ENCODE measurements at places on chromosomes 3 and 15.

DNA sequence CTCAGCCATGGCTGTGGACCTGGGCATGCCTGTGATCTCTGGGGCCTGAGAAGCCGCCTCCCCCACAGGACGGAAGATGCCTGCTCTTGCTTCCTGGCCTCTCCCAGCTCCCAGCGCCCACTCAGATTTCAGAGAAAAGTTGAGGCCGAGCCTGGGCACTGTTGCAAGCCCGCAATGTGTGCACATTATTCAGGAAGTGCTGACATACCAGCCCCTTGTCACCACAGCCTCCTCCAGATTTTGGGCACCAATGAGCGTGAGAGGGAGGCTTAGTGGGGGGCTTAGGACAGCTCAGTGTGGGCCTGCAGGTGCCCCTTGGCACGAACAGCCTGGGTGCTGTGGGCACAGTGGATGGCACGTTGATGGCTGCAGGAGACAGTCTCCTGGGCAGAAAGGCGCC, 1400.9 kb upstream of the ALCAM start:
- DNase-seq: no peak

GRCh38 chr15:95486224-95486623, 844.3 kb upstream of the NR2F2 start:
- no peak for DNase-seq

DNA sequence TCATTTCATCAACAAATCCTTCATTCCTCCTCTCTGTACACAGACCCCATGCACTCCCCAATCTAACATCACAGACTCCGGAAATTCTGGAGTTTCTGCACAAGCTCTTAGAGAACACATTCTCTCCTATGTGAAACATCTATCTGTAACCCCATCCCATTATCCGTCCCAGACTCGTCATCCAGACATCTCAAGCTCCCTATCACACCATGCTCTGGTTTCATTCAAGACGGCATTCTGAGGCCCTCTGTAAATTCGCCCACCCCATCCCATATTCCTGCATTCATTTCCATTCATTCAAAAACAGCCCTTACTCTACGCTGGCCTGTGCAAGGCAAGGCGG, 575 bp downstream of the LEO1 start:
- DNase-seq: no peak

DNA sequence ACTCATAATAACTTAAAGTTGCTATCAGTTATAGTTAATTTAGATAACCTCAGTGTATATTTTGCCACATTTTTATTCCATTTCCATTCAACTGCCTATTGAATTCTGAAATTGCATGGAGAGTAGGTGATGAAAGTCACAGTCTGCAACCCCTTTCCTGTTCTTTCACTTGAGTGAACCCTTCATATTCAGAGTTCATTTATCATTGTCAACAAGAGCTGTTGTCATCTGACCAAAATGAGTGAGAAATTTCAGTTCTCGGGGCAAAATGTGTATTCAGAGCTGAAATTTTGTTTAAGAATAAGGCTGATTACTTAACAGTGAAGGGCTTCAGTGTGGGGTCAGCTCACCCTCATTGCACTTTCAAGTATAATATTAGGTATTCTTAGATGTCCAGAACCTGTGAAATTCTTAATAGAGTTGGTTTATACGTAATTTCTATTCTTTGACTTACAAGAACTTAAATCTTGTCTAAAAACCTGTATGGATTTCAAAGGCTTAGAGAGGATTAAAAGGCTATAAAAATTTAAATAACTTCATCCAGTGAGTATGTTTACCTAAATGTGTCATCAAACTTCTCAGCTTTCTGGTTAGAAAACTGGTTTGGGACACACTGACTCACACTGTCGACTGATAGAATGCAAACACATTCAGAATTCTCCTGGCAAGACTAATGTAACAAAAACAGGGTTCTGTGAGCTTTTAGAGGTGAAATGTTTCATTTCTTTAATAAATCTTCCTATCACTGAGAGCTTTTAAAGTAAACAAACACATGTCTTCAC, 92.2 kb downstream of the CMSS1 start:
- DNase-seq: no peak

GRCh38 chr3:111601810-111602209, 6.7 kb upstream of the ZBED2 start:
- DNase-seq: no peak

DNA sequence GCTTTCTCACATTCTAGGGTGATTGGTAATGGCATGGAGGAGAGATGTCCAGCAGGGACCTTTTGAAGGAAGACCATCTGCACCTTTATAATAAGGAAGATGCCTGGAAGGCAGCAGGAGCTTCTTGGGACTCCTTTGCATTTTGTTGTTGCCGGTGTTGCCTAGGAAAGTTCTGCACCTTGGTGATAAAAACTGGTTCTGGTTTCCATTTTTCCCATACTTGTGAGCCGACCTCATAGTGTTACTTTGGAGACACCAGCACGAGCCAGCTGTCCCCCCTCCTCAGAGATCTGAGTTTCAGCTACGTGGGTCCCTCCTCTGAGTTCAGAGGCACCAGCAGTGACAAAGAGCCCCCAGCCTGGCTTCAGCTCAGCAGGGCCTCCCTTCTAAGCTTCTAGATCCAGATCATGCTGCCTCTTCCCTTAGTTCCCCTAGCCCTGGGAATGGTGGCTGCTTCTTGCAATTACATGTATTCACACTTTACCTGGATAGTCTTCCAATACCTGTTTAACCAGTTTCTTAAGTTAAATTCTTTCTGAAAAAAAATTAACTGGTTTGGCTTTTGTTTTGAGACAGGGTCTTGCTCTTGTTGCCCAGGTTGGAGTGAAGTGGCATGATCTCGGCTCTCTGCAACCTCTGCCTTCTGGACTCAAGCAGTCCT, 18.0 kb upstream of the FSTL1 start:
- DNase-seq: no peak

- no peak for DNase-seq
Observed at GRCh38 chr3:89656388-89656787, 549.0 kb downstream of the EPHA3 start.

- no peak for DNase-seq
Observed at GRCh38 chr3:56375654-56376053, 92.6 kb downstream of the ERC2 start.

- DNase-seq: peak; percentile 4
Observed at GRCh38 chr3:34683851-34684250, 885.4 kb downstream of the PDCD6IP start.

DNA sequence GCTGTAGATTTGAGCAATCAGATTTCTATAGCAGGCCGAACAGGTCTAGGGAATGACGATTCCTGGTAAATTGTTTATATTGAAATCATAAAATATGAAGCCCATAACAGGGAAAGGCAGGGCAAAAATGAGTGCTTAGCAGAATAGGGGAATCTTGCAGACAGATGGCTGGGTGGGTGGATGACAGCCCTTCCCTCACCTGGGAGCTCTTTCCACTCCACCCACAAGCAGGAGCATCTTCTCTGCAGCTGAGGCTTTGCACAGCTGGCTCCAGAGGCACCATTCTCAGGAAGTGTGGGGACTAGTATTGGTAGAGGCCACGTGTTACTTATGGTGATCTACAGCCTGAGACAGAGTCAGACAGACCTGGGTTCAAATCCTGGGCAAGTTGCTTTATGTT, 55.9 kb upstream of the SYN2 start:
- DNase-seq: peak; percentile 32

DNA sequence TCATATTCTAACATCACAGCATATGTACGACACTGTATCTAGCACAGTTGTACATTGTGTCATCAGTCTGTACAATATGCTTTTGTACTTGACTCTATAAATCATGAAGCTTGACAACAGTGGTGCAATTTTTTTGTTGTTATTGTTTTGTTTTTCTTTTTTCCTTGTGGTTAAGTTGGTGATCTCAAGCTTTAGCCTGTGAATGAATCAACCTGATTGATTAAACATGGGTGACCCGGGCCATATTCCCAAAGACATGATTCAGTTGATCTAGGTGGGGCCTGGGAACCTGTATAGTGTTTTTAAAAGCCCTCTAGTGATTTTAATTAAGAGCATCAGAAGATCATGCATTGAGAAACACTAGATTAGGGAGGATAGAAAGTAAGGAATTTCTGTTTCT, 101.8 kb upstream of the AADACL2 start:
- DNase-seq: no peak

DNA sequence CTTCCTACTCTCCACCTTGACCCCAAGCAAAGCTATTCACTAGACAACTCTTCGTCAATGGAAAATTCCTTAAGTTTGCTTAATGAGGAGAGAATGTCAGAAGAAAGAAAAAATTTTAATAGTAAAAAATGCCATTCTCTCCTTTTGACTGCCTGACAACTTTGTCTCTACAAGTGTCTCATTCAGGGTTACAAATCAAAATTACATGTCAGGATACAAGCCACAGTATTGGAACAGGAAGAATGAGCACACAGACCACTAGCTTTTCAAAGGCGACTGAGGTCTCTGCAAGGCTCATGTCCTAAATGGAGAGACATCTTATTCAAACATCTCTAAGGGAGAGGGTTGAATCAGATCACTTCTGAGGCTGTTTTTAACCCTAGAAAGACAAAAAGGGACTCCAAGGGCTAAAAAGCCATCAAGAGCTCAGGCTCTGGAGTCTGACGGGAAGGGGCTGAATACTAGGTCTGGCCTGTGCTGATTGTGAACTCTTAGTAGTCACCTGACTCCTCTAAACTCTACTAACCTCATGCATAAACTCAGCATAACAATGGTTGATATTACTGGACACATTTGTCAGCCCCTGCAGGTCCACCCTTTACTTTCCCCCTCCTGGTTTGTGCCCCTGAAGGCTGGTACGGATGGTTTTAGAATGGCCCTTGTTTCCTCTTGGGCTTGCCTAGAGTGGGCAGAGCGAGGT, 12.8 kb upstream of the MEIS2 start:
- no peak for DNase-seq

All from putamen (tissue), 1 donor.